ENCODE measurements at places on chromosomes 5 and 9.

- DNase-seq, result no peak
Observed at GRCh38 chr5:6574537-6575245, 58.2 kb downstream of the NSUN2 start.

DNA sequence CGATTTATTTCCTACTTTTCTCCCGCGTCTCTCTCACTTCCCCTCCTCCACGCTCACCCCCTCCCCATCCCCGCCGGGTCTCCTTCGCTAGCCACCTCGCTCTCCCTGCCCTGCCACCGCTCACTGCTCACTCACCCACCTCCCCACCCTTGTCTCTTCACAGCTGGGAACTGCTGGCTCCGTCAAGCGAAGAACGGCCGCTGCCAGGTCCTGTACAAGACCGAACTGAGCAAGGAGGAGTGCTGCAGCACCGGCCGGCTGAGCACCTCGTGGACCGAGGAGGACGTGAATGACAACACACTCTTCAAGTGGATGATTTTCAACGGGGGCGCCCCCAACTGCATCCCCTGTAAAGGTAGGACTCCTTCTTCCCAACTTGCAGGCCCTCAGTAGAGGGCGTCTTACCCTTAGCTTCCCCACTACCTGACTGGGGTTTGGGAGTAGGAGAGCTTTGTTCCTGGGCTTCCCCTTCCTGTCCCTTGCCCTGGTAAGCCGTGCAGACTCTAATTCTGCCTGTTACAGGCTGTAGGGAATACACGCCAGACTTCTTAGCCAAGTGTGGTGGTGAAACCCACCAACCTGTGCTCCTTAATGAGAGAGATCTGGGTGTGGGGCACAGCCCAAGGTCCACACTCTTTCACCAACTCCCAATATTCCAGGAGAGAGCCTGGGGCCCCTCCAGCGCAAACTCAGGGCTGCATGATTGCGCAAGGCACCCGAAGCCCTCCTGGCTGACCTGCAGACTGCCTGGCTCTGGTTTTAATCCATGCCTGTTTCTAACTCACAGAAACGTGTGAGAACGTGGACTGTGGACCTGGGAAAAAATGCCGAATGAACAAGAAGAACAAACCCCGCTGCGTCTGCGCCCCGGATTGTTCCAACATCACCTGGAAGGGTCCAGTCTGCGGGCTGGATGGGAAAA lies 2.5 kb downstream of the FST start:
- DNase-seq, result peak; percentile 82

GRCh38 chr5:129063483-129064113 lies 31.0 kb upstream of the ISOC1 start:
- DNase-seq, result no peak

DNA sequence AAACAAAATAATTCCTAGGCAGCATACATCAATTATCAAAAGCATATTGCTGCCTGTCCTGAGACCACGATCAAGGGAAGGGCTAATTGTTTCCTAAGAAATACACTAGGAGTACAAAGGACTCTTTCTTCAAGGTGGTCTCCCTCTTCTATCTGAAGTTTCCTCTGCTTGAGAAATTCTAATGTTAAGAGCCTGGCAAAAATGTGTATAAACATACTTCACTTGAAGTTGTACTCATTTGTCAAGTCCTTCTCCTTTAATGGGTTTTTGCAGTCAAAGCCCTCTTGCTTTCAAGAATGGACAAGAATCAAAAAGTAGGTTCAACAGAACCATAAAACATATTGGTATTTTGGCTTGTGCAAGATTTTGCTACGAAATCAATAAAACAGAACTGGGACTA lies 31.1 kb downstream of the UBTD2 start:
- DNase-seq, result no peak

- no peak for DNase-seq
Observed at GRCh38 chr5:94893412-94894135, 275.1 kb downstream of the SLF1 start.

DNA sequence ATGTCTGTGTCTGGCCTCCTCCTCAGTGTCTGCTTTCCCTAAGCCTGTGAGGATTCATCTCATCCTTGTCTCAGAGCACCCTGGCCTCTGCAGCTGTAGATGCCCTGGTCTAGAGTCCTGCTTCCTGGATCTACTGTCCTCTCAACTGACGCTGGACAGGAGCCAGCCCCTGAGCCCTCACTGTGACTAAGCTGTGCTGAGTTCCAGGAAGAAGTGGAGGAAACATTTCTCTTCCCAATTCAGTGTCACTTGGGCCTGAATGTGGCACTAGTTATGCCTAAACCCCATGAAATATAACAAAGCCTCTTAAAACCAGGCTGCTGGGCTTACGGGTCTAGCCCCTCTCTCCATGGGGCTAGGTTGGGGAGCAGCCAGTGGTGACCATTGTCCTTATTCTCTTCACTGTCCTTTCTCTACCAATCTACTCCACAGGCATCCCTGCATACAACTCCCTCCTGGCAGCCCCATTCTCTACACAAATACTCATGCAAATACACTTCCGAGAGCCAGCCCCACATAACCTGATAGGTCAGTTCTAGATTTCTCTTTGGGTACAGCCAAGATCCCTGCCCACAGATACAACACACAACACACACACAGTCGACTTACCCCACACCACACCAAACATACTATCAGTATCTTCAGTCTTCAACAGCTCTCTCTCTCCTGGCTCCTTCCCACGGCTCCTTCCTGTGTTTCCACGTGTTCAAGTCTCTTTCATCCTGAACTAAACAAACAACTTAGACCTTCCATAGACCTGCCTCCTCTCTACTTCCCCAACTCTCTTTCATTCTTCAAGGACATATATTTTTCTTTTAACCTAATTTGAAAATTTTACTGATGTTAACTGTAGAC lies 220.8 kb downstream of the SNX18 start:
- no peak for DNase-seq

- DNase-seq, result no peak
Observed at GRCh38 chr5:118506217-118506852, 482.0 kb downstream of the DTWD2 start.

DNA sequence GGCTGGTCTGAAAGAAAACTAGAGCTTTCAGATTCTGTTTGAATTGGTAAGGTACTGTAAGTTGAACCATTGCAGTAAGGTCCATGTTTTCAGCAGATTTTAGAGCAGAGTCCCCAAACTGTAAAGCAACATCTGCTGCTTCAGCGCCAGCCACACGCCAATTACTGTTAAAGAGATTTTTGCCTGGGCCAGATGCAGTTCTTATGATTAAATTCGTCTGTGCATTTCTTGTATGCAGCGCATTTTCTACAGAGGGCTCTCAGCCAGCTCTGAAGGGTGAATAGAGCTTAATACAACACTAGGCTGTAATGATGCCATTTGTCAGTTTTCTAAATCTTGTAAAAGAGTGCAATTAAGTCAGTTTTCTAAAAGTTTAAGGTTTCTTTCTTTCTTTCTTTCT lies 246.3 kb downstream of the COX7C start:
- no peak for DNase-seq

DNA sequence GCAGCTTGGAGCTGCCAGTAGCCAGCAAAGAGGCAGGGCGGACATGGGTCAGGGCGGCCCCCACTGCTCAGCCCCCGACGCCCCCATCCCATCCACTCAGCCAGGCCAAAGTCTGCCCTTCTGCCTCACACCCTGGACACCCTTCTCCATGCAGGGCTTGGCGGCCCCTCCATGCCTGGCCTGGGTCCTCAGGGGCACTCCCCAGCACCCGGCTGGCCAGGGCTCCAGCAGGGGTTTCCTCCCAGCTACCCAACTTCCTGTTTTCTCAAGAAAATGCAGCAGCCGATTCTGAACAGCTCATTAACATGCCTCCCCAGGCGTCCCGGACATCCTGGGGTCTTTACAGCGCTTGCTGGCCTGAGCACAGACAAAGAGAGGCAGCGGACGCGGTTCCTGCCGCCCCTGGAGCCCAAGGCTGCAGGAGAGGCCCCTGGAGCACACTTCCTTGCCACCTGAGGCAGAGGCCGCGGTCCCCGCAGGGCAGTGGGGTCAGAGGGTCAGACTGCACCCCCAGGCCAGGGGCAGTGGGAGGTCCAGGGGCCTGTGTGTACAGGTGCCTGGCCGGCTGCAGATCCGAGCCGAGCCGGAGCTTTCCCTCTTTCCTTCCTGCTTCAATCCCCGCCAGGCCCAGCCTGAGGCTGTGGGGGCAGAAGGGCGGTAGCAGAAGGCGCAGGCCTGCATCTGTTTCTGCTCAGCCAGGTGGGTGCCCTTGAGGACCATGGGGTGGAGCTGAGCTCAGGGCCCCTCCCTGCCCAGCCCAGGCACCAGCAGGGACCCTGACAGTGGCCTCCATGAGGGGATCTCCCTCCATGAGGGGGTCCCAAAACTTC lies 18.7 kb upstream of the NRARP start:
- peak; percentile 70 for DNase-seq

- DNase-seq, result no peak
Observed at GRCh38 chr9:4464911-4465513, 25.3 kb upstream of the SLC1A1 start.

- no peak for DNase-seq
Observed at GRCh38 chr5:146607659-146608332, 91.8 kb upstream of the GPR151 start.

DNA sequence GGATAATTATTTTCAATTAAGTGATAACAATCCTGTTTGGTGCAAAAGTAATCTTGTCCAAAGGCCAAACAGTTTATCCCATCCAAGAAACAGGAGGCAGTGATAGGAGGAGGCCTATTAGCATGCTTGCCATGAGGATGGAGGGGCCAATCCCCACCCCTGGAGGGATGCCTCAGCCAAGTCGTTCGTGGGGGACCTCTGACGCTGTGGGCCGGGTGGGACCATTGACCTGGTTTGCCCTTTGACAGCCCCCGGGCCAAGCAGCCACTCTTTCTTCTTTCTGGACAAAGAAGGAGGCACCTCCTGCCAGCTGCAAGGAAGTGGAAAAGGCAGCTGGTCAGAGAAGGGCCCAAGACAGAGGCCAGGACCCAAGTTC lies 39.5 kb upstream of the GRHPR start:
- DNase-seq, result no peak

Data from ELF-1 (cell line).